ENCODE measurements at places on chromosomes 2 and 18. TPM values are rescaled to one million over a fixed set of nuclear protein-coding genes. Genes with fewer than 3 reads are reported as not detected.

Gene ADCYAP1
- total RNA-seq: 2.2 TPM

Gene RAB6C
- not detected for total RNA-seq

Gene DTNA
- total RNA-seq: 18.4 TPM

Gene ATOH8
- total RNA-seq: 66.5 TPM

Gene ANTXR1
- total RNA-seq: 102 TPM

Gene MDH1B
- 0.49 TPM for total RNA-seq

Gene SPIRE1
- 15.7 TPM for total RNA-seq

Gene KIF1A
- total RNA-seq: 6.1 TPM

Gene FHOD3
- 5.6 TPM for total RNA-seq

Gene COL3A1
- 123 TPM for total RNA-seq

Gene TWIST2
- 214 TPM for total RNA-seq

Gene MSTN
- total RNA-seq: 0.74 TPM

Measured in vagina (tissue), 2 donors.